Activated naive CD4-positive, alpha-beta T cell (primary cell): ENCODE measurements at places on chromosomes 2 and 18.
A peak's percentile ranks its signal among the peaks of the same experiment; 100 is the strongest.

- no peak for DNase-seq
Measured at GRCh38 chr18:46343931-46344372, 239.8 kb downstream of the HAUS1 start.

- DNase-seq: no peak
Measured at GRCh38 chr2:238856713-238857567, 9.1 kb downstream of the TWIST2 start.

- DNase-seq: no peak
Measured at GRCh38 chr2:240467659-240468302, 32.3 kb downstream of the GPC1 start.

DNA sequence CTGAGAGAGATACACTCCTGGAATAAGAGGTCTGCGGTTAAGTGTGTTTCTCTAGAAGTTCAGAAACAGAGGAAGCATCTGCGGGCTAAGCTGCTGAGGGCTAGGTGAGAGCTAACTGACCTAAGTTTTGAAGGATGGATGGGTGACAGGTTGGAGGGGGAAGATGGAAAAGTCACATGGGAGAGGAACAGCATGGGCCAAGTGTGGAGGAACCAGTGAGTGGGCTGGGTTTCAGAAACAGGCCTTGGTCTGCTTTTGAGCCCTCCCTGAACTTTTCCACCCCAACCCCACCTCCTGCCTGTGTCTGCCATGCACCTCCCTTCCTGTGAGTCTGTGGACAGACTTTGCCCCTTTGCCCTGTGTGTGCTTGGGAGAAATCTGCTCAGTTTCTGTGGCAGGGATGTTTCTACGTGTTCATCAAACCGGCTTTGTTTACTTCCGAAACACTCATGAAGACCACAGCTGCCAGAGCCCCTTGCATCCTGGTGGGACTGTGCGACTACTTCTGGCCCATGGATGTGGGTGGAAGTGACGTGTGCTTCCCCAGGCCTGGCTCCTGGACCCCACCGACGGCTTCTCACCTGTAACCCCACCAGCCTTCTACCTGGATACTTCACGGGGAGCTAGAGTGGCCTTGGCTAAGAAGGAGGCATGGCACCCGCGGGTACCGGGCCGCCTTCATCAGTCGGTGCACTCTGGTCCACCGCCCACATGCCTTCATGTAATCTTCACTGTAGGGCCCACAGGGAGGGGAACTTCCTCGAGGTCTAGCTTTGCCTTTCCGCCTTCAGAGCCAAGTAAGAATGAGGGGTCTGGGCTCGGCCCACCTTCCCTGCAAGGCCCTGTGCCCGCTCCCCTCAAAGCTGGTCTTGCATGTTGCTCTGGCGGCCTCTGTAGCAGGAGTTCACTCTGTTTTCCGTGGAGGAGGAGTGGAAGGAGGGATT is 1.4 kb upstream of the HPCAL1 start:
- DNase-seq: no peak

DNA sequence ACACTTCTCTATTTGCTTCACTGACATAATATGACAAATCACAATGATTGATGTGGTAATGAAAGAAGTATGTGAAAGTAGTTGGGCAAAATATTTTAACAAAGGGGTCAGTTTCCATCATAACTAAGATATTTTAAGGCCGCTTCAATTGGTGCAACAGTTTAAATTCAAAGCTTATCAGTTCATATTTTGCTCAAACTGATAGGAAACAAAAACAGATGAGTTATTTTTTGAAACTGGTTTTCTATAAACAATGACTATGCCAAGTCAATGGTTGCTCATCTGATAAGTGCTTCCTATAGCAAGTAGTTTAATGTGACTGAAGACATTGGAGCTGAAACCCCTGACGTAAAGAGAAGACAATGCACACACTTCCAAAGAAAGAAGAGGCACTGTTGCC is 1290.7 kb downstream of the SUCLG1 start:
- no peak for DNase-seq

DNA sequence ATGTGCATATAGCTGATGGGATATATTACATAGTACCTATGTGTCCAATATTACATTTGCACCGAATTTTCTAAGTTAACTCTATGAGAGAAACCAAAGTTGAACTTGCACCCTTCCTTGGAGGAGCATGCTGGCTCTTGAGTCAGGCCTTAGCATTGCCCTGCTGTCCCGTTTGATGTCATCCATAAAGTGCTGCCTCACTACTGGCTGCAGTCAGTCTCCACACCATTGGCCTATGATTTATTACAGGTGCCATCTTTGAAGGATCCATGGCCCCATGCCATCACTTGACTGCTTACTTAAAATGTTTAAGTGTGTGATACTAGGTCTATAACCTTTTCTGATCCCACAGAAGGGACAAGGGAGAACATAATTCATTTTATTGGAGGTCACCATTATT is 249.3 kb upstream of the RBBP8 start:
- DNase-seq: no peak

- DNase-seq: no peak
Measured at GRCh38 chr2:17863539-17863938, 14.9 kb upstream of the KCNS3 start.

DNA sequence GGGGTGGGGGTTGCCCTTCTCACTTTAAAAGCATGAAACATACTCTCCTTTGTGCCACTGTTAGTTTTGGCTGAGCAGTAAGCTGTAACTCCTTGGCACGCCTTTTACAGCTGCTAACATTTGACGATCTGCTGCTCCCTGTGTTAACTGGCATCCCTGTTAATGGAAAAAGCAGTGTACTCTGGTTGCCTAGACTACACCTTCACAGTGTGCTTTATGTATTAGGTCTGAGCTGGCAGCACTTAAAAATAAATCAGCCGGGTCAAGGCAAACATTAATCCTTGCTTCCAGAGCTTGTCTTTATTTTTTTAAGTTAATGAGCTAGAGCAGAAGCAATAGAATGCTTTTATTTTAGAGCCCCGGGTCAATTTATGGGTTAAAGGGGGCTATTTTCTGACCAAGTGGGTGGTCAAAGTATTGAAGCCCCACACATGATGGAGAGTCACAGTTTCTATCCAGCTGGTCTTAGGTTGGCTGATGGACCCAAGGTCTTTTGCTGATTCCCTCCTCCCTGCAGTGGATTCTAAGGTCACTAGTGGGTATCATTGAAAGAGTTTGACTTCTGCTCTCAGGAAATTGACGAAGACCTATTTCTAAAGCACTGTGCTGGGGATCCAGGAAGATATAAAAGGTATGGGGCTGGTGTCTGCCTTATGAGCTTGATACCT is 54.5 kb downstream of the CFAP221 start:
- DNase-seq: no peak

DNA sequence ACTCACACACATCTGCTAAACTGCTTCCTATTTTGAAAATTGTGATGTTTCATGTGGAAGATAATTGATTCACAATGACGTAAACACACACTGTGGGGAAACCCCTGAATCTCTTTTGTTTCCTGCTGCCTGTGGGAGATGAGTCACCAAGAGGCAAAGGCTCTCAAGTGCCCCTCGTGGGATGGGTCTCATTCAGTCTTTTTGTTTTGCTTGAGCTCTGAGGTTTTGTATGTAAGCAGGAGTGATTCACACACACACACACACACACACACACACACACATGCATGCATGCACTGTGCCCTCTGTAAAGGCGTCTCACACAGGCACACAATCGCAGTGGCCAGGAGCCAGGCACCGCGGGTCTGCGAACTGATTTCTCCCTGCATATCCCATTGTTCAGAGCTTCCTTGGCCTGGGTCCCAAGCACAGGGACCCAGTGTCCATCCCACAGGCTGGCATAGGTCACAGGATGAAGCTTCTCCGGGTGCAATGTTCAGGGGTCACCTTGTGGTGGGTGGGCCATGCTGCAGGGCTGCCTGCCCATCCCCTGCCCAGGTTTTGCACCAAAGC is 12.1 kb upstream of the ARHGEF4 start:
- peak; percentile 21 for DNase-seq
